ENCODE measurements at places on chromosomes 11 and 22.

- DNase-seq = no peak
Observed at GRCh38 chr11:84681456-84681855, 945.7 kb downstream of the DLG2 start.

DNA sequence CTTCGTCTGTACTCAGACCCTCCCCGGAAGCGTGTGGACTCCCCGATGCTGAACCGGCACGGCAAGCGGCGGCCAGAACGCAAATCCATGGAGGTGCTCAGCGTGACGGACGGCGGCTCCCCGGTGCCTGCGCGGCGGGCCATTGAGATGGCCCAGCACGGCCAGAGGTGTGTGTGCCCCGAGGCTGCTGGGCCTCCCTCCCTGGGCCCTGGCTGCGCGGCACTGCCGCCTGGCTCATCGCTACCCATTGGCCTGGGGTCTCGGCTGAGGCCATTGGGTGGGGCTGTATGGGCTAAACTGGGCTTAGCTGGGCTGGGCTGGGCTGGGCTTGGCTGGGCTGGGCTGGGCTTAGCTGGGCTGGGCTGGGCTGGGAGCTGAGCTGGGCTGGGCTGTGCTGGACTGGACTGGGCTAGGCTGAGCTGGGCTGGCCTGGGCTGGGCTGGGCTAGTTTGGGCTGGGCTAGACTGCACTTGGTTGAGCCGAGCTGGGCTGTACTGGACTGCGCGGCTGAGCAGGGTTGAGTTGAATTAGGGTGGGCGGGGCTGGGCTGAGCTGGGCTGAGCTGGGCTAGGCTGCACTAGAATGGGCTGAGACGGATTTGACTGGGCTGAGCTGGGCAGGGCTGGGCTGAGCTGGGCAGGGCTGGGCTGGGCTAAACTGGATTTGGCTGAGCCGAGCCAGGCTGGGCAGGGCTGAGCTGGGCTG lies 40.7 kb downstream of the MOB2 start:
- no peak for DNase-seq

GRCh38 chr11:66727282-66728037 lies 1.6 kb downstream of the SPTBN2 start:
- DNase-seq = no peak

DNA sequence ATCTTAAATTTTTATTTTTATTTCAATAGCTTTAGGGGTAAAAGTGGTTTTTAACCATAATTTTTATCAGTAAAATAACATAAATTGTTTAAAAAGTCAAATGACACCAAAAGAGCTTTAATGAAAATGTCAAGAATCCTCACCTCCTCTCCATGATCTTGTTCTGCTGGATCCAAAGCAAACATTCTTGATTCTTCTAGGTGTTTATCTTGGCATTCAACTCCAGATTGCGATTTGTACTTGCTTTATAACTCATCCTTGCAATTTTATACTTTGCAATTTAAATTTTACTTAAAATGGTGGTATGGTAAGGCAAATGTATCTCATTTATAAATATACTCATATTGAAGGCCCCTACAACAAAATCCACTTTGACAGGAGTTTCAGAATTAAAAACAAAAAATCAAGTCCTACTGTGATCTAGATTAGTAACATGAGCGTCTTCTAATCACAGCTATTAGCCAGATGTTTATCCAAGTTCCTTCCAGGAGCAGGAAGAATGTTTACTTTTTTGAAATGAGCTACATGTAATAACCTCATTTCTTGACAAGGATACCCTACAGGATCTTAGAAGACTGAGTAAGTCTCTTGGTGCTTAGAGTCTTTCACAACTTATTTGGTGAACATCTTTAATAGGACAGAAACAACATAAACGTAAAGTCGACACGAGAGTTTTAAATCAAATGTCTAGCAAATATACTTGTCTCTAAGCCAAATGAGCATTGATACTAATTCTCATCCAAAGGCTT lies 72.4 kb upstream of the CARD18 start:
- DNase-seq = no peak

GRCh38 chr11:86274999-86275398 lies 27.0 kb upstream of the HIKESHI start:
- no peak for DNase-seq

GRCh38 chr11:70424765-70425344 lies 26.5 kb downstream of the CTTN start:
- no peak for DNase-seq

DNA sequence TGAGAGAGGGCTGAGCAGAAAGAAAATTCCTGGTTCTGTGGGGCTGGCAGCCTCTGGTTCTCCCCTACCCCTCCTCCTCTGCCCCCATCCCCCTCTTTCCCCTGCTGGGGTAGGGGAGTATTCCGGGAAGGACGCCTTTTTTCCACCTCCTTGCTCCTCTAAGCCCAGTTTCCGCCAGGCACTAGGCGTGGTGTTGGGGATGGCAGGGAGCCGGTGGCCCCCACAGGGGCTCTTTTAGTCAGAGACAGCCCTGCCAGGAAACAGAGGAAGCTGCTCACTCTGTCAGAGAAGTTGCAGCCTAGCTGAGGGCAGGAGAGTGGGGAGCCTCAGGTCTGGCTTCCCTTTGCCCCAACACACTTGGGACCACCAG lies 15.6 kb upstream of the ARHGEF17 start:
- DNase-seq = no peak

- DNase-seq = no peak
Observed at GRCh38 chr11:11662578-11662977, 40.8 kb upstream of the GALNT18 start.

GRCh38 chr11:123584737-123585136 lies 69.7 kb downstream of the SCN3B start:
- DNase-seq = no peak

GRCh38 chr11:128469220-128469619 lies 118.1 kb downstream of the ETS1 start:
- DNase-seq = no peak

- DNase-seq = no peak
Observed at GRCh38 chr11:35214226-35214770, 75.3 kb downstream of the CD44 start.

DNA sequence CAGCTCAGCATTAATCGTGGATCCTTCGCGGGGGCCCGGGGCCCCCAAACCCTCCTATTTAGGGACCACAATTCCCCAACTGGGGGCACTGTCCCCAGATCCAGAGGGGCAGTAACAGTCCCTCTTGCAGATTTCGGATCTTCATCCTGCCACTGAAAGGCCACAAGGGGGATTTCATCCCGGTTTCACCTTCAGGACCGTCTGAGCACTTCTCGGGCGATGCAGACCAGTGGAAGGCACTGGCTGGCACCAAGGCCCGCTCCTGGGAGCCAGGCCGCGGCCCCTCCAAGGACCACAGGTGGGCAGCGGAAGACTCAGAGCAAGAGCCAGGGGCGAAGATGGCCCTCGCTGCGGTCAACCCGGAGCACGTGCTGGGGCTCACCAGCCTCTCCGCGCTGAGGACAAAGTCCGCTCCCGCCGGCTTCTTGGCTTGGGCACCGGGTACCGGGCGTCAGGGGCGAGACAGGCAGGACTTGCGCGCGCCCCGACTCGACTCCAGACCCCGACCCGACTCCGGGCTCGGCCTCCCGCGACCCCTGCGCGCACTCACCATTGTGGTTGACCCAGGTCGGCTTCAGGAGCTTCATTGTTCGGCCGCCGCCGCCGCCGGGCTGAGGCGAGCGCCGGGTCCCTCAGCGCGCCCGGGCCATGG lies 517 bp downstream of the HIRA start:
- no peak for DNase-seq

DNA sequence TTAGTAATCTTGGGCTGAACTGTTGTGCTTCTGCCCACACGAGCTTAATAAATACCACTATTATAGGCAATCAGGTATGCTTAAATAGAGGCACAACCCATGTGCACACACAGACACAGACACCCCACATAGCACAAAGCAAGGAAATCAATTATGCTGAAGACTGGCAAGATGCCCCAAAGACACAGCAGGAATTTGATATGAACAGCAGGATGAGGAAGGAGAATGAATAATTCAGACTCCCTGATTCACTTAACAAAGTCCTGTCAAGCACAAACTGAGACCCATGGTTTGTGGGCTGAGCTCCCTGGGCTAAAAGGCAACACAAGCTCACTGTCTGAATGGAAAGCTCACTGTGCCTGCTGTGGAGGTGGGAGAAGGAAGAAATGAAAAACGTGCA lies 42.5 kb downstream of the RBFOX2 start:
- no peak for DNase-seq

Measured in stimulated activated CD8-positive, alpha-beta memory T cell treated with anti-CD3 and anti-CD28 coated beads, Interleukin-4, amount 100 ng/mL, for 4 hours (primary cell).